LHCN-M2 (cell line): ENCODE measurements at places on chromosomes 1 and 21.

GRCh38 chr1:5881526-5882222 is 110.6 kb downstream of the NPHP4 start:
- no peak for DNase-seq

GRCh38 chr1:20188455-20188817 is 2.1 kb upstream of the PLA2G2C start:
- DNase-seq, result no peak

GRCh38 chr1:40582116-40582515 is 50.7 kb downstream of the ZNF684 start:
- no peak for DNase-seq

GRCh38 chr1:215957663-215958062 is 390.6 kb downstream of the KCTD3 start:
- peak; percentile 30 for DNase-seq

DNA sequence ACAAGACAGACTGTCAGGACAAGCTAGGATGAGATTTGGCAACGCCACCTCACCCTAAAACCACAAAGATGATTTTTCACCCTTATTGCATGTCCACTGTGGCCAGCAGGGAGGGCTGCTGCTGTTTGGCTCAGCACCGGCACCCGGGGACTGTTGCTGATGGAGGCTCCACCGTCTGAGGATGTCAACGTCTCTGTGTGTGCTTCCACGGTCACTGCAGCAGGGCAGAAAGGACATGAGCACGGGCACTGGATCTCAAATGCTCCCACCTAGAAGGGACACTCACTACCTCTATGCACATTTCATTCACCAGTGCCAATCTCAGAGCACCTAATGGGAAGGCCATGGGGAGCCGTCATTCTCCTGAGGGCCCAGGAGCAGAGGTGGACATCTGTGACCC is 599.6 kb downstream of the PTPRU start:
- no peak for DNase-seq

GRCh38 chr1:230972855-230973271 is 5.8 kb downstream of the TTC13 start:
- no peak for DNase-seq

DNA sequence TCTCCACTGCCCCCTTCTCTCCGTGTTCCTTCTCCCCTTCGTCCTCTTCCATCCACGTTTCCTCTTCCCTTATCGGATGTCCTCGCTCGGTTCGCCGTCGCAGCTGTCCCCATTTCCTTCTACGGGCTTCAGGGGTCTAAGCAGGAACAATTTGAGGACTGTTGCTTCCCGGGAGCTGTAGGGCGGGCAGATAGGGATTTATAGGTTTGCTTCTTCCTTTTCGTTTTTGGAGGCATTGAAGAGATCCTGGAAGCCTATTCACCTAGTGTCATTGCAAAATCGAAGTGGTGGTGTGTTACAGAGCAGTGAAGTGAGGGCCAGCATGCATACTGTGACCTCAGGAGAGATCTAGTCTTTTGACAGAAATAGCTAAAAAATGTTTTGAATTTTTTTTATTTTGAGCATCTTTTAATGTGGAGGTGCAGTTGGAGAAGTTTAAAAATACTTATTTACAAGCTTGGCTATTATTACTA is 897 bp downstream of the ZYG11B start:
- no peak for DNase-seq

- no peak for DNase-seq
These were observed 17.2 kb downstream of the MYBPH start for GRCh38 chr1:203158423-203158822.

DNA sequence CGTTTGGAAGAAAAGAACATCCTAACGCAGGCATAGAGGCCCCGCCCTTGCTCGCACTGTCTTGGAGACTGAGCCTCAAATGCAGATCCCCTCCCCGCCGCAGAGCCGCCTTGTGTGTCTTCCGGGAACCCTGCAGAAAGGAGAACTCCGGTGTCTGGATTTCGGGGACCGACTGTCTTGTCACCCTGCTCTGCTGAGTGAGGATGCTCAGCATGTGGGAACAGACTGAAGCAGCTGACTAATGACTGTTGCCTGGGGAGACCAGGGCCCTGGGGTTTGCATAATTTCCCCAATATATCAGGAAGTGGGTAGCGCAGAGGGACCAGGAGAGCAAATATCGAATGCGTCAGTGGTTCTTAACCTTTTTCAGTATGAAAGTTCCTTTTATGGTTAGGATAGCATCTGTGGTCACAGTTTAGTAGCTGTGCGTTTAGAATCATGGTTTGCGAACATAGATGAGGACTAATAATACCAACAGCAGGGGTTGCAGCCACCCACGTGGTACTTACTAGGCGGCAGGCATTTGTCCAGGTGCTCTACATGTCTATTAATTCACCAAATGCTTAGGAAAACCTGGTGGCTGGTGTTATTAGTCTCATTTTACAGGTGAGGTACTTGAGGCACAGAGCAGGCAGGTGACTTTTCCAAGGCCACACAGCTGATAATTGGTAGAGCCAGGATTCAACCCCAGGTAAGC is 14.3 kb downstream of the GPR137B start:
- no peak for DNase-seq

GRCh38 chr1:44895919-44896734 is 53.1 kb upstream of the PTCH2 start:
- no peak for DNase-seq

GRCh38 chr1:75130865-75131564 is 3.2 kb upstream of the LHX8 start:
- DNase-seq, result no peak

DNA sequence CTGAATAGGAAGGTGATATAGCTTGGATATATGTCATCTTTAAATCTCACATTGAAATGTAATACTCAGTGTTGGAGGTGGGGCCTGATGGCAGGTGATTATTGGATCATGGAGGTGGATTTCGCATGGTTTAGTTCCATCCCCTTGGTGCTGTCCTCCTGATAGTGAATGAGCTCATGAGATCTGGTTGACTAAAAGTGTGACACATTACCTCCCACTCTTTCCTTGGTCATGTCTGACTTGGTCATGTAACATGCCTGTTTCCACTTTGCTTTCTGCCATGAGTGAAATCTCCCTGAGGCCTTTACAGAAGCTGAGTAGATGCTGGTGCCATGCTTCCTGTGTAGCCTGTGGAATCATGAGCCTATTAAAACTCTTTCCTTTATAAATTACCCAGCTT is 664.5 kb upstream of the NR5A2 start:
- DNase-seq, result no peak

GRCh38 chr21:42563686-42564085 is 50.0 kb downstream of the SLC37A1 start:
- no peak for DNase-seq

- DNase-seq, result no peak
These were observed 19.9 kb upstream of the EDN2 start for GRCh38 chr1:41504114-41505035.

GRCh38 chr21:44467859-44468195 is 12.5 kb downstream of the LRRC3 start:
- DNase-seq, result no peak

DNA sequence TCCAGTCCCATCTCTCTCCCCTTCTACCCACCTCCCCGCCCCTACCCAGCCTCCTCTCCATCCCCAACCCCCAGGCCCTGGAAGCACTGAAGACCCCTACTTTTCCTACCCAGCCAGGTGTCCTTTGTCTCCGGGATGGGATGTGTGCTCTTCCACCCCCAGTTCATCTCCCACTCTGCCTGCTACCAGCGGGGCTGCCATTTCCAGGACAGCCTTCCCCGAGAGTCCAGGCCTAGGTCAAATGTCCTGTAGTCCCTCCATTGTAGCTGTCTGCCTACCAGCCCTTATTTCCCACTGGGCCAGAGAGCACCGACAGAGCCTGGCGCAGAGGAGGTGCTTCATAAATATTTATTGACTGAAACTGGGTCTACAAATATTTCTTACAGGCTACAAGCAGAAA is 72.0 kb upstream of the TLR5 start:
- no peak for DNase-seq

GRCh38 chr1:233238884-233239431 is 56.6 kb downstream of the PCNX2 start:
- DNase-seq, result no peak

DNA sequence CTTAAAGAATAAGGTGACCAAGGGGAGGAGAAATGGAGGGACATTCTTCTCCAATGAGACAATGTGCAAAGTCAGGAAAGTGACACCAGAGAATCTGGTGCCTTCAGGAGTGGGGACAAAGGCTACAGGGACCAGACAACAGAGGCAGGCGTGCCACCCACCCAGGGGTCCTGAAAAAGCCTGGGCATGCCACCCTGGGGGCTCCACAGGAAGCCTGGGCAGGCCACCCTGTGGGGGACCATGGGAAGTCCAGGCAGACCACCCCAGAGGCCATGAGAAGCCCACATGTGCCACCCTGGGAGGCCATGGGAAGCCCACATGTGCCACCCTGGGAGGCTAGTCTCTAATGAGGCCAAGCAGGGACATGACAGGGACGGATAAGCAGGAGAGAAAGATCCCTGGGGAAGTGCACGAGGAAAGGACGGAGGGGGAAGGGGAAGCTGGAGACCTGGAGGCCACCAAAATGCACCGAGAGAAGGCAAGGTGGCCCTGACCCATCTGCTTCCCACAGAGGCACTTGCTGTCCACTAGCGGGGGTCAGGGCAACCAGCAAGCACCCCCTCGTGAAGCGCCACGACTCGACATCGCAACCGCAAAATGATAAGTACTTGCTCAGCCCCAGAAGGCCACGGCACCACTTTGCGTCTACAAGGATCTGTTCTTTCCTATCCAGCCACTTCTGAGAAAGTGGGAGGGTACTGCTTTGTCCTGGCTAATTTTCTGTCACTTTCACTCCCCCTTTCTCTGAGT is 7.2 kb upstream of the PDE9A start:
- DNase-seq, result no peak

DNA sequence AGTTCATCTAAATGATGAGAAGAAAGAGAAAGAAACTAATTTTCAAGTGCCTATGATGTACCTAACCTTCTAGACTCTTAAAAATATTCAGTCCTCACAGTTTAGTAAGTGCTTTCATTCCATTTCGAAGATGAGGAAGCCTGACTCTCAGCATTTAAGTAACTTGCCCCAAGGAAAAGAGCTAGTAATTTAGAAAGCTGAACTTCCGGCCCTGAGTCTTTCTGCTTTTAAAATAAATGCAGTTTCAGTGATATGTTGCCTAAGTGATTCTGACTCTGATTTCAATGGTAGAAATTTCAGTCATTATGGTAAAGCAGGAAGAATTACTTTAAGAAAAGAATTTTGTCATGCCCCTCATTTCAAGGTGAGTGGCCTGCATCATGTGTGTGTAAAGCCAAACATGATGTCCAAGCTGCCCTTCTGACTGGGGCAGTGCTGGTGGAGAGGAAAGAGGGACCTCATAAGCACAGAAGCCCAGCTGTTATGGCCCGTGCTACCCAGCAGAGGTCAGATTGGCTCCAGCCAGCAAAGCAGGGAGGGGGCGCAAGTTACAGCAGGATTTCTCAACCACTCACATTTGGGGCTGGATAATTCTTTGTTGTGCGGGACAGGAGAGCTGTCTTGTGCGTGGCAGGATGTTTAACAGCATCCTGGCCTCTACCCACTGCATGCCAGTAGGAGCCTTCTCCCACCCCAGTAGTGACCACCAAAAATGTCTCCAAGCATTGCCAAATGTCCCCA is 10.7 kb downstream of the ATP1A4 start:
- peak; percentile 33 for DNase-seq

GRCh38 chr1:49240709-49241221 is 464.1 kb upstream of the BEND5 start:
- no peak for DNase-seq

- peak; percentile 53 for DNase-seq
These were observed 14.1 kb downstream of the PKN2 start for GRCh38 chr1:88698140-88698539.

GRCh38 chr1:192584866-192585265 is 9.3 kb downstream of the RGS1 start:
- DNase-seq, result no peak

DNA sequence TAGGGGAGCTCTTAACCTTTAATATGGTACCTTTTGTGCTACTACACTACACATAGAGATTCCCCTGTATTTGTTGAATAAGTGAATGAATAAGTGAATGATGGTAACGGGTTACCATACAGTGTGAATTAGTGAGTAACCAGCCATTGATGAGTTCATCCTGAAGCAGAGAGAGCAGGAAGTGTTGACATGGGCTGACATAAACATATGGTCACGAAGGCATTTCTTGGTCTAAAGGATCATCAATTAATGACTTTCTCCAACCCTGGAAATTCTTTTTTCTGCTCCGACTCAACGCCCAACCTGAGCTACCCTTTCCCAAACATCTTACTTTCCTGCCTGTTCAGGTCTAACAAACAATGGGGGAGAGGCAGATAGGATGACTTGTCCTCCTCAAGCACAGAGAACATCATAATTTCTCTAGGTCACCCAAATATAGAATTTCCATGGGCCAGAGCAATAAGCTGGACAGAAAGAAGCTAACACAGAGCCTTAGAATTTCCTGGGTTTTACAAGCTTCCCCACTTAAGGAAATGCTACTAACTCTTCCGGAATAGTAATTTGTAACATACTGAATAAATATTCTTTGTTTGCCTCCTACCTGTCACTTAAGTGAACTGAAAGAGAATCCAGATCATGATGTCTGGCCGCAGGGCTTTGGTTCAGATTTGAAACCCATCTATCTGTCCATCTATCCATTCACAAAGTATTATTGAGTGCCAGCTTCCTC is 114.7 kb upstream of the NGF start:
- DNase-seq, result no peak

DNA sequence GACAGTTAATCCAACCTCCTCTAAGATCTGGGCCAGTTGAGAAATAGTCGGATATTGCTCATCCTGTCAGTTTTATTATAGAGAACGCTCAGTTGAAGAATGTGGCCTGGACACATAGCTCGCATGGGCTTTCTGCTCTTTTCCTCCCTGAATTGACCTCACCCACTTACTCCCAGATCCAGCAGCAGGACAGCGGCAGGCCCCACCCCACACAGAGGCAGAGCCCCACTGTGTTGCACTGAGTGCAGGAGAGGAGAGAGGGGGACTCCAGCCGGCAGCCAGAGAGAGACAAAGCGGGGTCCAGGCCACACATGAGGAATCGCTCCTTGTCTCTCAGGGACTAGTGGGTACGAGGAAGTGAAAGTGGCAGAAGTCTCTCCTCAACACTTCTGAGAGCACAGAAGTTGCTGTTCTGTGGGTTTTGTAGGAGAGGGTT is 78.6 kb downstream of the LAMC1 start:
- DNase-seq, result peak; percentile 52

- DNase-seq, result no peak
These were observed 1563.6 kb upstream of the PRMT6 start for GRCh38 chr1:105492921-105493320.
